NCI-H446 (cell line): ENCODE measurements at places on chromosomes 1 and 21.

DNA sequence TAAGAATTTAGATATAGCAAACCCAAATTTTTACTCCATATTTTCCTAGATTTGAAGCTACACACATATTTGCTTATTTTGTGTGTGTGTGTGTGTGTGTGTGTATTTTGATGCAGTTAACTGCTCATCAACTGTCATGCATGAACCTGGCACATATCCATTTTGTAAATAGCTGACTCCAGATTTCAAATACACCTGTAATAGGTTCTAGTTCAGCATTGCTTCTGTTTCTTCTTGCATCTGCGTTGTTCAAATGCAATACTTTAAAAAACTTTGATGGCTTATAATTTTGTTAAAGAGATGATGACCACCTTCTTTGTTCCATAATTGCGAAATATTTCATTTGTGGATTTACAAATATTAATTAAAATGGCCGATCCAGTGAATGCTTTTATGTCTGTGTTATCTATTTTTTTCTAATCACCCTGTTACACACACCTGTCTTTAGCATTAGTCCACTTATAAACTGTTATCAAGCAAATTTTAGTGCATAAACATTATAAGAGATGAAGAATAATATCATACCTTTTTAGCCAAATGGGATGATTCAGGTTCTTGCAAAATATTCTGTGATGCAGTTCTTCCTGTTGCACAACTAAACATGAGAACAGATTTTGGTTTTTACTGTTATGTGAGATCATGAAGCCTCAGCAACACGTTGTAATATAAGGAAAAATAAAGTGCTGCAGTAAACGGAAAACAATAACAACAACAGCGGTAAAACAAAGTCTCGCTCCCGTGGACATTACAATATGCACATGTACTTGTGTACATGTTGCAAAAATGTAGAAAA is 12.7 kb upstream of the S100A11 start:
- no peak for DNase-seq

- DNase-seq: no peak
Measured at GRCh38 chr1:22487781-22488180, 36.1 kb downstream of the ZBTB40 start.

DNA sequence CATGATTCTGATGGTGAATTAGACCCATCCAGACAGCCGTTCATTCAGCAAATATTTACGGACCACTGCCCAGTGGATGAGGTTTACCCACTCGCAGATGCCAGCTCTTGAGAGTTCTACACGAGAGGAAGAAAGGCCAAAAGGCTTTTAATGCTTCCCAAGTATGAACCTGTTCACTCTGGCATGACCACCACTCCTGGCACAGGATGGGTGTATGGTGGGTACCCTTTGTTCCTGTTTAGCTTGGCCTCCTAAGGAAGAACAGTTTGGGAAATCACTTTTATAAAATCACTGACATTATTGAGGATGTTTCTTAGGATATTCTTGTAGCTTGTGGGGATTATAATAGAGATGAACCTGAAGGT is 67.2 kb downstream of the HMGB4 start:
- DNase-seq: peak; percentile 21

- no peak for DNase-seq
Measured at GRCh38 chr1:240193679-240194078, 102.0 kb downstream of the FMN2 start.

DNA sequence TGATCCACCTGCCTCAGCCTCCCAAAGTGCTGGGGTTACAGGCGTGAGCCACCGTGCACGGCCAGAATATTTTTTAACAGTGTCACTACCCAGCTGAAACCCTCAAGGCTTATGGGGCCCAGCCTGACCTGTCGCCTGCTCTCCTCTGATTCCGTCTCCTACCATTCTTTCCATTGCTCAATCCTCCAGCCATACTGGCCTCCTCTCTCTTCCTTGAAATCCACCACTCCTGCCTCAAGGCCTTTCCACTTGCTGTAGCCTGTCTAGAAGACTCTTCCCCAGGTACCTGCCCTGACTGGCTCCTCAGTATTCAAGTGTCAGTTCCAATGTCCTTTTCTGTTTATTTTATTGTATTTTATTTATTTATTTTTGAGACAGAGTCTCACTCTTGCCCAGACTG is 53.9 kb downstream of the YARS1 start:
- no peak for DNase-seq

- no peak for DNase-seq
Measured at GRCh38 chr21:36200081-36200561, 43.5 kb downstream of the DOP1B start.
